ENCODE measurements at places on chromosomes 11 and 22. TPM values are rescaled to one million over a fixed set of nuclear protein-coding genes. Genes with fewer than 3 reads are reported as not detected.
A peak's percentile ranks its signal among the peaks of the same experiment; 100 is the strongest.

GRCh38 chr11:115194802-115195110 lies 309.5 kb downstream of the CADM1 start:
- no peak overlapping the region for H3K27ac ChIP-seq
- H3K4me3 ChIP-seq, result no peak overlapping the region
- H3K4me1 ChIP-seq, result no peaks in the 10 kb centered on the region
- no peak for DNase-seq

DNA sequence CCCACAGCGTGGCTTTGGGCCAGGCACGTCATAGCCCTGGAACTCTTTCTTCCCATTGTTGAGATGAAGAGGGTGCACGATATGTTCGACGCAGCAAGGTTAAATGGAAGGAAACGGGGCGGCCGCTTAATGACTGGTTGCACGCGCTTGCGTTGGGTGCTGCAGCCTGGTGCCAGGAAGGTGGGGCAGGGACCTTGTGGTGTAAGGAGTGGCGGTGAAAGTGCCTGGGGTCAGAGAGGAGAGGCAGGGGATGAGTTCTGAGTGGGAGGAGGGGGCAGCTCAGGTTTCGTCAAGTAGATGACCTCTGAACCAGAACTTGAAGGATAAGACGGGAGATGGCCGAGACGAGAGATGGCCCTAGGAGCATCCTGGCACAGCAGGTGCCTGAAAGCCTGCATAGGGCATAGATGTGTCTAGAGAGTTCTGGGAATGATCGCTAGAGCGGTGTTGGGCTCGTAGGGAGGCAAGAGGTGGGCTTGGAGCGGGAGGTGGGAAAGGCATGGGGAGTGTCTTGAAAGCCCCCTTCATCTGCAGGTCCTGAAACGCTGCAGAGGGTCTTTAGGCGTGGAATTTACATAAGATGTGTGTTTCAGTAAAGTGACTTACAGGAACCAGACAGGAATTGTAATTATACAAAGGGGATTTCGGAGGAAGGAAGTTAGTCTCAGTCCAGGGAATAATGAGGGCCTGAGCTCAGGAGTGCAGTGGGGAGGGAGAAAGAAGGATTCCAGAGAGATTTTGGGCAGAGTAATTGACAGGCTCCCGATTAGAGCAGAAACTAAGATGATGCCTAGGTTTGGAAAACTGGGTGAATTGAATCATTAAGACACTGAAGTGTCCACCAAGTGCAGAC lies 43.2 kb upstream of the CLDN5 start:
- no peaks in the 10 kb centered on the region for H3K36me3 ChIP-seq
- no peak overlapping the region for H3K4me3 ChIP-seq
- DNase-seq, result no peak
- H3K27ac ChIP-seq, result peak overlapping the region; percentile 38
- no peaks in the 10 kb centered on the region for H3K4me1 ChIP-seq
- no peaks in the 10 kb centered on the region for H3K27me3 ChIP-seq

DNA sequence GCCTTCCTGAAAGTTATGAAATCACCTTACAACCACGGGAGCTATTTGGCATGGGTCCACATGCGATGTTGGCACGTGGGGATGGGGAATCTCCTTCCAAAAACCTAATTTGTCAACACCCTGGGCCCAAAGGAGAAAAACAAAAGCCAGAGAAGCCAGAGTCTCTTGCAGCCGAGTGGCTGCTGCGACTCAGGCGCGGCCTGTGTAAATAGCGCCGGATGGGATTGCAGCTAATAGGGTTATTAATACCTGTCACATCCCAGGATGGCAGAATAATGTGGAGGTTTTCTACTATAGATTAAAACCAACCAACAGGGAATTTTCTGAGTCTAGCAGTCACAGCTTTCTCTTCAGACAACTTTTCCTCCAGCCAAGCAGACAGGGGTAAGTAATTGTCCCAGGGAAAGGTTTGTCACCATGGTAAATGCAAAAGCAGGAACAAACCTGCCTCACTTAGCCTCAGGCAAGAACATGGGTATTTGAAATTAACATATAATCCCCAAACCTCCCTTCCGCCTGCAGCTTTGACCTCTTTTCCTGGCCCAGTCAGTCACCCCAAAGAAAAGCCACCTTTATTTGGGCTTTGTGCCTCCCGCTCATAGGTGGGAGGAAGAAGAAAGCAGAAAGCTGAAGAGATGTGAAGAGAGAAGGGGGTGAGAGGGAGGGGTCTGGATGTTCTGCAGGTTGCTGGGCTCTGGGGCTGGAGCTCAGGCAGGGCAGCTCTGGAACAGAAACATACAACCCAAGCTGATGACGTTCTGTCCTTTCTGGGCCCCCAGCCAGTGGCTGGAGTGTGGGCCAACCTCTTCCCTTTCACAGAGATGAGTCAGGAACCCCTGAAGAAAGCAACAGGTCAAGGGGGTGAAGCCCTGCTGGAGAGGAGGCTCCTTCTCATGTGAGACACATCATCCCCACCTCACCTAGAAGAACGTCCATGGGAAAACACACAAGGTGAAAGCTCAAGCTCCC lies 376.5 kb downstream of the NXPE2 start:
- DNase-seq, result no peak
- H3K4me3 ChIP-seq, result no peak overlapping the region
- H3K36me3 ChIP-seq, result no peaks in the 10 kb centered on the region
- no peaks in the 10 kb centered on the region for H3K4me1 ChIP-seq
- no peak overlapping the region for H3K27ac ChIP-seq

The KIAA1671 gene
- total RNA-seq, result 8.0 TPM

The FAM180B gene
- total RNA-seq, result 1.4 TPM
